Lung (tissue), 17 donors: ENCODE measurements at places on chromosomes 1 and 21.

- DNase-seq: no peak
Observed at GRCh38 chr21:34009193-34009592, 64.2 kb upstream of the MRPS6 start.

- no peak for DNase-seq
Observed at GRCh38 chr21:36773995-36774394, 75.1 kb downstream of the SIM2 start.

DNA sequence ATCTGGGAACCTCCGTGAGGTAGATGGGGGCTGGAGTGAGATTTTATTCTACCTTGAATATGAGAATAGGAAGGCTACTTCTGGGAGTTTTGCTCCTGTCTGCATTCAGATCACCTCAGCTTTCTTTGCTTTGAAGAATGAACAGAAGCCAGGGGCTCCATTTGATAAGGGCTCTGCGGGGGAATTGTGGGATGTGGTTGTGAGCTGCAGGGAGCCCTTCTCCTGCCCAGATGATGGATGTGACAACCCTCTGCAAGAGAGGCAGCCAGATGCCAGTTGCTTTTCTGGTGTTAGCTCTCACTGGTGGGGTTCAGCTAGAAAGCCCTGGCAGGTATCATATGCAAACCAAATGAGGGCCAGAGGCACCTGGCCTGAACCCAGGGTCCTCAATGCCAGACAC lies 21.5 kb downstream of the IER5 start:
- no peak for DNase-seq

GRCh38 chr21:28734522-28735175 lies 258.0 kb downstream of the LTN1 start:
- DNase-seq: no peak

GRCh38 chr1:117897551-117897950 lies 31.9 kb downstream of the GDAP2 start:
- no peak for DNase-seq

GRCh38 chr1:106746448-106747085 lies 309.9 kb upstream of the PRMT6 start:
- DNase-seq: peak; percentile 23

GRCh38 chr1:164930833-164931232 lies 371.8 kb downstream of the PBX1 start:
- DNase-seq: no peak
